Spleen (tissue), 13 donors: ENCODE measurements at places on chromosomes 12 and 14. TPM values are rescaled to one million over a fixed set of nuclear protein-coding genes. Genes with fewer than 3 reads are reported as not detected.
A peak's percentile ranks its signal among the peaks of the same experiment; 100 is the strongest.

DNA sequence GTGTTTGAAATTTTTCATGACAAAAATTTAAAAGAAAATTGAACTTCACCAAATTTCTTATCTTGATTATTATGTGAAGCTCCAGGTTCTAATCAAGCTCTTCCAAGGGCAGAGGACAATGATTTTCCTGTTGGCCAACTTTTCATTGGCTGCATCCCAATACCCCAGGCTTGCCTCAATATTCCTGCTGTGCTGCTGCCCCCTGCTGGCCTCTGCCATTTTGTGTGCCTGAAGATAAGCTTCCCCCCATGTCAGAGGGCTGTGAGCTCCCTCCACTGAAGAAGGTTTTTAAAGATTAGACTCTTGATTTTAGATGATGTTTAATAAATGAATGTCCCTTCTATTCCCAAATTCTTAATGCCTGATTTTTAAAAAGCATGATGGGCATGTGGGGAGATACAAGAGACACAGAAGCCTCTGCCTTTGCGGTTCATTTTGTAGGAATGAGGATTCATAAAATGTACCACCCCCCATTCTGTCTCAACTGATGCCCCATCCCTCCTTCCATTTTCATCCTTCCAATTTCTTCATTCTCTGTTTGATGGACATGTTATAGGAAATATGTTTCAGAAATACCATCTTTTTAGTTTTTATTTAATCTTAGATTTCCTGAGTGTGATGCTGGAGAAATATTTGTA is 76.7 kb upstream of the RGS6 start:
- peak; percentile 85 for DNase-seq

Gene NGB
- total RNA-seq, result not detected

- no peak for DNase-seq
Observed at GRCh38 chr14:50620341-50620740, 47.8 kb downstream of the SAV1 start.

DNA sequence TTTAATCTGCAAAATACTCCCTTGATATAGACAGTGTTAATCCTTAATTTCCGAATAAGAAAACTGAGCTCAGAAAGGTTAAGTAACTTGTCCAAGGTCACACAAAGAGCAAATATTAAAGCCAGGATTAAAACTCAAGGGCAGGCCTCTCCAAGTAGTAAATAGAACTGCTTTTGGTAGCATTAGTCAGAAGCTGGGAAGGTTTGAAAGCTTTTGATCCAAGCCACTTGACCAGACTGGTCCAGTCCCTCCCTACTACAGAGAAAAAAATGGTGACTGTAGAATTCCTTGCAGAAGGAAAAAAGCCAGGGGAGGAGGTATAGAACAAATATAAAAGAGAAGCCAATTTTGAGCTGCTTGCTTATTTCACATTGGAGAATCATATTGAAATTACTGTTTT is 111.5 kb downstream of the NT5DC3 start:
- DNase-seq, result no peak

Gene GZMB
- total RNA-seq, result 11.1 TPM

GRCh38 chr12:1929985-1930802 is 11.7 kb upstream of the CACNA2D4 start:
- DNase-seq, result peak; percentile 61

Gene NXPH4
- not detected for total RNA-seq

DNA sequence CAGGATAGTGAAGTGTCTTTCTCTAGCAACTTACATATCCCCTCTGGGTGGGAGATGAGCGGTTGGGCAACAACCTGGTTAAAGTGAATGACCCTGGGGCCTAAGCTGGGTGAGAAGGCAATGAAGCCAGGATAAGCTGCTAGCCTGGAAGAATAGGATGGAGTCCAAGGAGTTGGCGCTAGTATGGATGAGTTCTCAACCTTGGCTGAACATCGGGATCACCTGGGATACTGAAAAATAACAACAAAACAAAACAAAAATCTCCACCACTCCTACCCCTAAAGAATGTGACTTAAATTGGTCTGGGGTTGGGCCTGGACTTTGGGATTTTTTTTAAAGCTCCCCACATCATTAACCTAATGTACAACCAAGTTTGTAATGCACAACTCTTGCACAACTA is 4.8 kb upstream of the RPS6KA5 start:
- DNase-seq, result no peak

DNA sequence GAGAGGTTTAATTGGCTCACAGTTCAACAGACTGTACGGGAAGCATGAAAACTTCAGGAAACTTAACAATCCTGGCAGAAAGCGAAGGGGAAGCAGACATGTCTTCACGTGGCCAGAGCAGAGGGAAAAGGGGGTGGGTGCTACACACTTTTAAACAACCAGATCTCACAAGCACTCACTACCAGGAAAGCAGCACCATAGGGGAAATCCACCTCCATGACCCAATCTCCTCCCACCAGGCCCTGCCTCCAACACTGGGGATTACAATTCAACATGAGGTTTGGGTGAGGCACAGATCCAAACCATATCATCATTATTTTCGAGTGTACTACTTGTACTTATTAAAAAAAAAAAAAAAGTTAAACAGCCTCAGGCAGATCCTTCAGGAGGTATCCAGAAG is 29.9 kb downstream of the RXYLT1 start:
- no peak for DNase-seq

Gene CYP46A1
- 0.26 TPM for total RNA-seq

DNA sequence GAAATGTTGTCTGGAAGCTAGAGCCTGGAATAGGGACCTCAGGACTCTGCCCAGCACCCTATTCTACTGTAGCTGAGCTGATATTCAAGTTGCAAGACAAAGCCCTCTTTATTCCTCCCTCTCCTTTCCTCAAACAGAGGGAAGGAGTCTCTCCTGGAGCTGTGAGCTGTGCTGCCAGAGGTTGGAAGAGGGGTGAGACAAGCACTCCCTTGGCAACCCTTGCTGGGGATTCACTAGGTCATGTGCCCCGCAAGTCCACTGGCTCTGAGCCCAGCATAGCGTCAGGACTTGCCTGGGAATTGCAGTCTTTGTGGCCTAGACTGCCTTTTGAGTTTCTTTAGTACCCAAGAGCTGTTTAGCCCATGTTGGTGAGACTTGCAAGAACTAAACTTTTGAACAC is 11.4 kb upstream of the ASCL1 start:
- no peak for DNase-seq

- DNase-seq, result no peak
Observed at GRCh38 chr14:79438696-79439342, 772.5 kb downstream of the DIO2 start.

GRCh38 chr12:100927826-100928225 is 133.2 kb downstream of the ANO4 start:
- DNase-seq, result no peak

Gene FGD6
- 10.8 TPM for total RNA-seq

GRCh38 chr12:132188916-132189325 is 44.7 kb downstream of the NOC4L start:
- DNase-seq, result no peak

DNA sequence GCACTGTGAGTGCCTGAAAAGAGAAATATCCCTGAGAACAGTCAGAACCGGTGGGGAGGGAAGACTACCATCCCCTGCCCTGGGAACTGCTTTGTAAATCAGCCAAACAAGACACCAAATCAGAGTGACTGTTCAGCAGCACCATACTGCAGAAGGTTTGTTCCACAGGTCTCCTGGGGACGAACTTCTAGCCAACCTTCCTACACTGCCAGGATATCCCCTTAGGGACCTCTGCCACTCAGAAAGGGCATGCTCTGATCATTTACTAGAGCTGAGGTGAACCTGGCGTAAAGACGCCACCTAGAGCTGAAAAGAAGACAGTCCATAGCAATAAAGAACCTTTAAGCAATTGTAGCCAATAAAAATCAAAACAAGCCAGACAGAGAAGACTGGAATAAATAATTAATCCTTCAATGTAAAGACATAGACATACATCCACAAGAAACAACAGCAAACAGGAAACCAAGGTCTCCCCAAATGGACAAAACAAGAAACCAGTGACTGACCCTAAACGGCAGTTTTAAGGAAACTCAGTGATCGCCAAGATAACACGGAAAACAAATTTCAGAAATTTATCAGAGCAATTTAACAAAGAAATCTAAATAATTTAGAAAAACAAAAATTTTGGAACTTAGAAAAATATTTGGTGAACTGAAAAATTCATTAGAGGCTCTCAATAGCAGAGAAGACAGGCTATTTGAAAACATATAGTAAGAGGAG is 228.1 kb upstream of the AMIGO2 start:
- no peak for DNase-seq

Gene CISTR
- not detected for total RNA-seq

Gene CCDC177
- not detected for total RNA-seq

Gene KRT78
- total RNA-seq, result not detected

DNA sequence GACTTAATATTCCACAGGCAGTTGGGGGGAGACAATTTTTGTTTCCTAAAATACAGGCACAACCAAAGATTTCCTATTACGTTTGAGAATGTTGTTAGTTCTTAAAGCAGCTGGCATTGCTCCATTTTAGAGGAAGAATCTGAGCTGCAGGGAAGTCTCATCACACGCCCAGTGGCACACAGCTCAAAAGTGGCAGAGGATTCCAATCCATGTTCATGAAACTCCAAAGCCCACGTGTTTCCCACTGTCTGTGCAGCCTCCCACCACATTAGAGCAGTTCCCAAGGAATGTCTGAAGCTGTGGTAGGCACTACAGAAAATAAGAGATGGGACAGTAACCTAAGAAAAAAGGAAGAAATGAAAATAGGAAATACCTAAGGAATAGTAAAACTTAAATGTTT is 6.1 kb upstream of the IL26 start:
- no peak for DNase-seq

GRCh38 chr12:4580281-4580688 is 18.3 kb downstream of the DYRK4 start:
- no peak for DNase-seq

Gene ABCC9
- total RNA-seq, result 17.1 TPM

DNA sequence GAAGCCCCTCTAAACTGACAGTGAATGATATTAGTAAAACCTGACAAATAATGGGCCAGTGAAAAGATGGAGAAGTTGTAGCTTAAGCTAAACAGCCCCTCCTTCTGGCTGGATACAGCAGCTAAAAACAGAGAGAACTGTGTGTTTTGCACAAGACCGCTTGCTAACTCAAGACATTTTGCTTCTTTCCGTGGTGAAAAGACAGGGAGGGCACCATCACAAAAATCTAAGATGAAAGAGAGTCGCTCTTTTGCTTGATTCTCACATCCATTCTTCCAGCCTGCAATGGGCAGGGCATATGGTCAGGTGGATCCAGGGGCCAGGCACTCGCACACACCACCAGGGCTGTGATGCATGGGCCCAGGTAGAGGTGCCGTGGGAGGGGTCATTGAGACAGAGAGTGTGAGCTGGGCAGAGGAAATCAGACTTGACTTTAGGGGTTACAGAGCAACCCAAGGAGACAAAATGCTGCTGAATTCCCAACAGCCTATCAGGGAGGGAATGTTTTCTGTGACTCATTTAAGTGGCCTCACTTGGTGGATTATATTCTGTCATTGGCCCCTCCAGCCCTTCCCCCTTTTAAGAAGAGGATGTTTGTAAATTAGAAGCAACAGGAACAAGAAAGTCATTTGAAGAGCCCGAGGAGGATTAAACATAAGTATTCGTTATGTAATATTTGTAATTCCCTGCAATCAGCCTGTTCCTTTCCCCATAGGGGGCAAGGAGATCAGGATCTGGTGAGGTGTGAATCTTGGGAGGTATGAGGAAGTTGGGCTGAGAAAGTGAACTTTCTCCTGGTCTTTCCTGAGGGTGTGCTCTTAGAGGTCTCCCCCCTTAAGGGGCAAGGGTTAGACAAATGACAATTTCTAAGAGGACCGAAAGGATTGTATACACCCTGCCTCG is 12.3 kb downstream of the EMP1 start:
- no peak for DNase-seq

GRCh38 chr14:33508126-33509062 is 442.5 kb downstream of the EGLN3 start:
- no peak for DNase-seq

DNA sequence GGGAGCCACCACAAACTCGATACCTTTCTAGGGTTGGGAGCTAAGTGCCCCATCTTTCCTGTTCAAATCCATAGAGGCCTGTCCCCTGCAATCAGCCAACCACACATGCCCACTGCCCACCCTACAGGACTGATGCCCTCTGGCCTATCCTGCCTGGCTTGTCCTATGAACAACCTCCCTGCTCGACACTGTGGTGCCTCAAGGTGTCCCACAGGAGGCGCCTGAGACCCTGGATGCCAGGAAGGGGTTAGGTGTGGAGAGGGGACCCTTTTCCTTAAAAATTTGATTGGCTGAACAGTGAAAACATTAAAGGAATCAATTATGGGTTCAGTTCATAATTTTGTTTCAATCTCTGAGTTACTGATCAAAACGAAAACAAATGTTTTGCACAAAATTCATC is 97.3 kb upstream of the FZD10 start:
- no peak for DNase-seq

DNA sequence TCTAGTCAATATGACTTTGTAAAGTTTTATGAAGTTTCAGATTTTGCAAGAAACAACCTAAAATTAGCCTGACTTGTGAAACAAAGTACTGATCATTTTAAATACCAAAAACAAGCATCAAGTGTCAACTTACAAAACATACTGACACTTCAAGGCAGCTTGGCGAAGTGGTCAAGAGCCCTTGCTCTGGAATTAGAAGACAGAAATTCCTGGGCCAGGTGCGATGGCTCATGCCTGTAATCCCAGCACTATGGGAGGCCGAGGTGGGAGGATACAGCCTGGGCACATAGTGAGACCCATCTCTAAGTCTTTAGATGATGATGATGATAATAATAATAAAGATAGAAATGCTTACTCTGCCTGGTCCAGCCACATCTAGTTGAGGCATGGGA is 45.4 kb upstream of the NR2C1 start:
- DNase-seq, result no peak

Gene HVCN1
- 69.6 TPM for total RNA-seq

Gene APAF1
- total RNA-seq, result 44.1 TPM

DNA sequence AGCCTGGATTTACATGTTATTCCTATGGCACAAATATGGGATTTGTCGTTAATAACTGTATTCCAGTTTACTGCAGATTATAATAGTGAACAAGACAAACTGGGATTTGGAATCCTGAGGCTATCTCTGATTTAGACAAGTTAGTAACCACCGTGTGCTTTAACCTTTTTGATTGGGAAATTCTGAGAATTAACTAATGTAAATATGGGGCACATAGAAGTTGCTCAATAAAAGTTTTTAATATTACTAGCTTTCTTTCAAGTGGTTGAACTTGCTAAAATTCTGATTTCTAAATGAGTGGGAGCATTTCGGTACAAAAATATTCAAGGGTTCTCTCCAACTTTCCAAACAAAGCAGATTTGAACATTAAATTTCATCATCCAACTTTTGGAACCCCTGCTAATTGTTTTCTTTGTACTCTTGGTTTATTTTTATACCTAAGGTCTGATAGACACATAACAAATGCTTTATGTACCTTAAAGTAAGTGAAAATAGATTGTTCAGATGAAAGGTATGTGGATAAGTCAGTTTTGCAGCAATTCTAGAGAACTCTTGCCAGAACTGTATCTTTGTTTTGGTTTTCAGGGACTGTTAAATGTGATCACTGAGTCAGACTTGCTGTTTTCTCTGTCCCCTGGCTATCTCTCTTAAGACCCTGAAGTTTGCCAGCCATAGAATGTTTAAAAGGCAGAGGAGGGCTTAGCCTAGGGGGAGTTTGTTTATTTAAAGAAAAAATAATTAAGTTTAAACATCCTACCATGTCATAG is 57.5 kb downstream of the FRS2 start:
- DNase-seq, result no peak
